ENCODE measurements at places on chromosomes 2 and 18.

GRCh38 chr18:41938445-41938844 is 16.6 kb upstream of the PIK3C3 start:
- DNase-seq: no peak

GRCh38 chr2:67625178-67625577 is 228.0 kb downstream of the ETAA1 start:
- DNase-seq: no peak

- no peak for DNase-seq
Measured at GRCh38 chr2:203650860-203651613, 55.4 kb upstream of the CD28 start.

- no peak for DNase-seq
Measured at GRCh38 chr2:236608188-236608525, 38.5 kb downstream of the ACKR3 start.

GRCh38 chr2:199303728-199304177 is 154.0 kb downstream of the SATB2 start:
- no peak for DNase-seq

- DNase-seq: no peak
Measured at GRCh38 chr18:40534723-40535122, 1420.3 kb upstream of the PIK3C3 start.

GRCh38 chr2:60717691-60718090 is 38.4 kb upstream of the PAPOLG start:
- no peak for DNase-seq

DNA sequence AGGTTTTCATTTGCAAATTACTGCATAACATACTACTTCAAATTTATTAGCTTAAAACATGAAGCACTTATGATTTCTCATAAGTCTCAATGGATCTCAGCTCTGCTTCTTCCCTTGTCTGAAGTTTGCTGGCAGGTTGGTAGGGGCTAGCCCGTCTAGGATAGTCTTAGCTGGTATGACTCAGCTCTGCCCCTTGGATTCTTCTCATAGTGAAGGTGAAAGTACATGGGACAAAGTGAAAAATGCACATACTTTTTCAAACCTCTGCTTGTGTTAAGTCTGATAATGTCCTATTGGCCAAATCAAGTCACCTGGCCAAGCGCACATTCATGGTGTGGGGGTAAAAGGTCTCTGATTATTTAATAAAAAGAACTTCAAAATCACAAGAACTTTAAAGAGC is 184.8 kb upstream of the VWC2L start:
- DNase-seq: no peak

- no peak for DNase-seq
Measured at GRCh38 chr18:3485153-3486149, 35.5 kb downstream of the TGIF1 start.

GRCh38 chr2:109102588-109103233 is 26.3 kb upstream of the SH3RF3 start:
- no peak for DNase-seq

DNA sequence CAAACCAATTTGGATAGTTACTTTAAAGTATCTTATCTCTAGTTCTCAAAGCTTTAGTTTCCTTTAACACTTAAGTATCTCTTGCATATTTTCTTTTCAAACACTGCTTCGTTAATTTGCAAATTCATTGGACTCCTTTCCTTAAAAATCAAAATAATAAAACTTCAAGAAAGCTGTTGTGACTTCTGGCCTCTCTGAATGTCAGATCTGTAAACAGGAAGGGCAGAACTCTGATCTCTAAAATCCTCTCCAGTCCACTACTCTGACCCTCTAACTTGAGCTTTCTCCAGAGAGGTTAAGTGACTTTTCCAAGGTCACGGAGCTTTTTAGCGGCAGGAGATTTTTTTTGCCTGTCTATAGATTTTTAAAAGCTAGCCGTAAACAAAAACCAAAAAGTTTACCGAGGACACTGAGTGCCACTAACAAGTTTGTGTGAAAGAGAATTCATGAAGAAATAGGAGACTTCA is 155.5 kb downstream of the TGIF1 start:
- no peak for DNase-seq

GRCh38 chr2:168401771-168402170 is 54.3 kb upstream of the CERS6 start:
- DNase-seq: no peak

DNA sequence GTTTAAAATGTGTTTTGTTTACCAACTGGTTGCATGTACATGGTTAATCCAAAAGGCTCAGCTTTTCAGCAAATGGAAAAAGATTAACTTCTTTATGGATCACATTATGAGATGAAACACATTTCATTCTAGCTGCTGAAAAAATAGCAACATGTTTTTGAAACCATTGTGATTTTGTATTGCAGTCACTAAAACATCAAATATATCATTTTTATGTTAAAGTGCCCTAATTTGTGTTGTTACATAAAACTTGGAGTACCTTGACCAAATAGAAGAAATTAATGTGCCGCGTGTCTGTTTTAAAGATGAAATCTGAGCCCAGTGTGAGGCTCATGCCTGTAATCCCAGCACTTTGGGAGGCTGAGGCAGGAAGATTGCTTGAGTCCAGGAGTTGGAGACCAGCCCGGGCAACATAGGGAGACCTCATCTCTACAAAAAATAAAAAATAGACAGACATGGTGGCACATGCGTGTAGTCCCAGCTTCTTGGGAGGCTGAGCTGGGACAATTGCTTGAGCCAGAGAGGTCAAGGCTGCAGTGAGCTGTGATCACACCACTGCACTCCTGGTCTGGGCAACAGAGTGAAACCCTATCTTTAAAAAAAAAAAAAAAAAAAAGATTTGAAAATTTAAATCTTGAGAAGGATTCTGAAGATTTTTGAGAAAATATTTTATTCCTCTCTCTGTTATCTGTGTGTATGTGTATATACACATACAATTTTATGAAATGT is 96.6 kb downstream of the FMNL2 start:
- DNase-seq: no peak

GRCh38 chr2:27887111-27887510 is 3.1 kb downstream of the RBKS start:
- no peak for DNase-seq

GRCh38 chr2:186327251-186327868 is 158.7 kb upstream of the ZC3H15 start:
- no peak for DNase-seq

DNA sequence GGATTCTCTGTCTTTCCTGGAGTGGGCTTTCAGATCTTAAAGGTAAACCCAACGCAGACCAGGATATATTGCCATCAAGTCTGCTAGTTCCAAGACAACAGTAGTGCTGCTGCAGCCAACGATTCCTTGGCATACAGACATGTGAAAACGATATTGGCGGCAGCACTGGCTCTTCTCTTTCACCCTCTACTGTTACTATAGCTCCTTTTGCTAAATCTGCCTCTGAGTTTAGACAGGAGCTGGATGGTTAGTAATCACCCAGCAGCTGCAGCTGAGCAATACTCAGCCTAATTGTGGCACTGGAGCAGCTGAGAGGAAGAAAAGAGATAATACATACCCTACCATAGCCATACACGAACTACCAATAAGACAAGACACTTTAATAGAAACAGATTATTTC is 4.0 kb downstream of the YES1 start:
- DNase-seq: no peak

DNA sequence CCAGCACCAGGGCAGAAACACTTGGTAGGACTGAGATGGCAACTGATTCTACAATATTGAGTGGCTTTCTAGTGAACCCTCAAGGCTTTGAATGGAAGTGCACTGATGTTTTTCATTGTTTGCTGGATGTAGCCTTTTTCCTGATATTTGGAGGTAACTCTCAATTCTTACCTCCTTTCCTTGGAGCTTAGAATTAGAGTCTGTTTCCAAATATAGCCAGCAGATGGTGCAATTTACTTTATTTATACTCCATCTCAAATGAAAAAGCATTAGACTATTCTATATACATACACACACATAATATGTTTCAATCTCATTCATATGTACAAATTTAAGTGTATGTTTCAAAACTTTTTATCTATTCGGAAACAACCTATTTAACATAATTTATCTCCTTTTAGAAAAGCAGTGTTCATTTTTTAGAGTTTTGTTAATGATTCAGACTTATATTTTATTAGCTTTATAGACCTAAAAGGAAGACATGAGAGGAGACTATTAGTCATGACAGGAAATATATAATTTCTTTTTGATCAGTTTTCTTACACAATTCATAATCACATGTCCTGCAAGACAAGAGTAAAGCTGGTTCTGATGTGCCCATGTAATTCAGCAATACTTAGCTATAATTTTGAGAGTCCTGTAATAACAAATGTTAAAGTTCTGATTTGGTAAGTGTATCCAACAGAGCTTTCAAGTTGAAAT is 124.8 kb downstream of the NUP35 start:
- DNase-seq: no peak

- no peak for DNase-seq
Measured at GRCh38 chr2:8431446-8432125, 250.3 kb upstream of the ID2 start.

DNA sequence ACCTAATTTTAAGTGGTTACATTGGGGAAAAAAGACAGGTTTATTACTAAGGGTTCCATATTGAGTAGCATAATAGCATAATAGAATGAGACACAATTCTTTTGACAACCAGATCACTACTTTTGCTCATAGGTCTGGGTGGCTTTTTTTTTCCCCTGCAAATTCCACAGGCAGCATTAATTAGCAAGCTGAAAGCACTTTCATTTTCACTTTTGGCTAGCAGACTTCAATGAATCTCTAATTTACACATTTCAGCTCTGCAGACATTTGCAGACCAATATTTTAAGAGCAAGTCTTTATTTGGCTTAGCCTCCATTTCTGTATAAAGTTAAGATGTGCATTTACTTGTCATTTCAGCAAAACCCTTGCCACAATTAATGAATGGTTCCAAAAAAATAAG is 185.5 kb downstream of the NOL4 start:
- DNase-seq: no peak

- DNase-seq: no peak
Measured at GRCh38 chr18:39524370-39524769, 1958.8 kb upstream of the CELF4 start.
